ENCODE measurements at places on chromosomes 6 and 20.

DNA sequence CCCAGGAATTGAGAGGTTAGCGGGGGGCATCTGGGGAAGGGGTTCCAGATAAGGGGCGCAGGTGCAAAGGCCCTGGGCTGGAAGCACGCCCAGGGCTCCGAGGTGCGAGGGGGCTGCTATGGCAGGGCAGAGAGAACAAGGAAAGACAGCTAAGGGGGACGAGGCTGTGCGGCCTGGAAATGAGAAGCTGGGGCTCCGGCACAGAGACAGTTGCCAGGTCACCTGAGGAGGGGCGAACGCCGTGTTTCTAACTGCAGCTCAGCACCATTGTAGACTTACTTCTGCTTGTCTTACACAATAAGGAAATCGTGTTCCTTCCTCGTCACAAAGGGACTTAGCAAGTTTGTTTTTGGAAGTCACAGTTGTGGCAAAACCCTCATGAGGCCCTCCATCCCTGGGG lies 68.9 kb upstream of the TBXT start:
- DNase-seq, result no peak

GRCh38 chr6:79842376-79843040 lies 104.8 kb downstream of the ELOVL4 start:
- no peak for DNase-seq

DNA sequence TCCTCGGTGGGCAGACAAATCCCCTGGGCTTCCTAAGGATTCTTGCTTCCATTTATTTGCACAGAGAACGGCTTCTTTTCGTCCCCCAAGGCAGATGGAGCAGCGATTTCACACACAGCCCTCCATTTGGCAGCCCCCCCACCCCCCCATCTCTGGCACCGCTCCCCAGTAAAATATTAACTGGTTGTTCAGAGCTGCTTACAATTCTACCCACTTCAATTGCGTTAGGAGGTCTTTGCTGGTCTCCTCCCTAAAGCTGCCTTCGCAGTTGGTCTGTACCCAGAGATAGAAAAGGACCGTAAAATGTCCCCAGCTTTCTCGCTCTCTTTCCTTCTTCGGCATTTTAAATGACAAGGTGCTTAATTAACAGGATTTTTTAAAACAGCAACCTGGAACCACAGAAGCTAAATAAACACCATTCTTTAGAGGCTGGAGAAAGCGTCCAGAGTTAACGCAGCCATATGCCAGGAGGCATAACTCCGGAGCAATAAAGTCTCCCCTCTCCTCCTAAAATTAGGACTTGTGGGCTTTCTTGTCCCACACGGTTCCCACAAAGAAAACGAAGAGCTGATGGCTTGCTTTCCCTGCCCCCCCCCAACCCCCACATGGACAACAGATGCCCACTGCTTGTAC lies 1.7 kb upstream of the ZMYND8 start:
- DNase-seq, result no peak

DNA sequence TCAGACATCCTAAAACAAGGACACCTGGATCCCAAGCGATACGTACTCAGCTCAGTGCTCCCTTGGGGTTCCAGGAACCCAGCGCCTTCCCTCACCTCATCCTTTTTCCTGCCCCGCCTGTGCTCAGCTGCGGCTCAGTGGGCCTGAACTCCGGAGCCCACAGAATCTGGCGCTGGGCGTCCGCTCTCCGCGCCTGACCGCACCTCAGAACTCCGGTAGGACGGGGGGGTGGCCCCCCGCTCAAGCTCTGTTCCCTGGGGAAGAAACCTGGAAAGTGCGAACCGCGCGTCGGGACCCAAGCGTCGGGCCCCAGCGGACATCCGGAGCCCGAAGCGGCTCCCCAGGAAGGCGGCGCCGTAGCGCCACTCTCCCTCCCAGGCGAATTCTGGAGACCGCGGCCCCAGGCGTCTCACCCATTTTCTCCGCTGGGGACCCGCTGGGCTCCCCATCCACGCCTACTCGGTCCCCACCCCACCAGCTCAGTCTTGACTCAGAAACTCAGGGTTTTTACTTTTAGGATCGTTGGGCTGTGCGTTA lies 336 bp upstream of the LY6G5C start:
- no peak for DNase-seq

GRCh38 chr6:74946961-74947360 lies 258.9 kb downstream of the COL12A1 start:
- no peak for DNase-seq
